ENCODE measurements at places on chromosomes 4 and X.

DNA sequence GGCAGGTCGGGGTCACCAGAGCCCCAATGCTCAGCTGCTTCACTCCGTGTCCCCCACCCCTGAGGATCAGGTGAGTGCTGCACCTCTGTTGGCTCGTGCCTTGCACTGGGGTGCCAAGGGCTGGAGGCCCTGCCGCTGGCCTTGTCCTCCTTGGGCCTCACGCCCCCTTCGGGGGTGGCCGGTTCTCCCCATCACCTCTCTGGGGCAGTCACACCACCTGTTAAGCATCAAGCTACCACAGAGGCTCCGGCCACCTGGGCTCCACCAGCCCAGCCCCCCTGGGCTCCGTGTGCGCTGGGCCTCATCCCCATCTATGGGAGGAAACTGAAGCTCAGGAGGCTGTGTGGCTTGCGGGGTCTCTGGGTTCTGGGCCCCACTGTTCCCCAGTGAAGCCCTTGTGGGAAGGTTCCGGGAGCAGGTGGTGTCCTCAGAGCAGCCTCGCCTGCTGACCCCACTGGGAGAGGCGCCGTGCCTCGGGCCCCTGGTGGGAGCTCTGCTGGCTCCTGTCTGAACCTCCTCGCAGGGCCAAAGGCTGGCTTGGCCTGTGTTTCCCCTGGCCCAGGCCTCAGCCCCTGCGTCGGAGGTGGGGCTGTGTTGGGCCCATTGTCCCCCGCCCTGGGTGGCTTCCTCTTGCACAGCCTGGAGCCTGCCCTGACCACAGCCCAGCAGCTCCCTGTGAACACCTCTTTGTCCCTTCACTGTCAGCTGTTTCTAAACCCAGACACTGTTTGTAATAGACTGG lies 30.8 kb downstream of the DOK7 start:
- DNase-seq: no peak

DNA sequence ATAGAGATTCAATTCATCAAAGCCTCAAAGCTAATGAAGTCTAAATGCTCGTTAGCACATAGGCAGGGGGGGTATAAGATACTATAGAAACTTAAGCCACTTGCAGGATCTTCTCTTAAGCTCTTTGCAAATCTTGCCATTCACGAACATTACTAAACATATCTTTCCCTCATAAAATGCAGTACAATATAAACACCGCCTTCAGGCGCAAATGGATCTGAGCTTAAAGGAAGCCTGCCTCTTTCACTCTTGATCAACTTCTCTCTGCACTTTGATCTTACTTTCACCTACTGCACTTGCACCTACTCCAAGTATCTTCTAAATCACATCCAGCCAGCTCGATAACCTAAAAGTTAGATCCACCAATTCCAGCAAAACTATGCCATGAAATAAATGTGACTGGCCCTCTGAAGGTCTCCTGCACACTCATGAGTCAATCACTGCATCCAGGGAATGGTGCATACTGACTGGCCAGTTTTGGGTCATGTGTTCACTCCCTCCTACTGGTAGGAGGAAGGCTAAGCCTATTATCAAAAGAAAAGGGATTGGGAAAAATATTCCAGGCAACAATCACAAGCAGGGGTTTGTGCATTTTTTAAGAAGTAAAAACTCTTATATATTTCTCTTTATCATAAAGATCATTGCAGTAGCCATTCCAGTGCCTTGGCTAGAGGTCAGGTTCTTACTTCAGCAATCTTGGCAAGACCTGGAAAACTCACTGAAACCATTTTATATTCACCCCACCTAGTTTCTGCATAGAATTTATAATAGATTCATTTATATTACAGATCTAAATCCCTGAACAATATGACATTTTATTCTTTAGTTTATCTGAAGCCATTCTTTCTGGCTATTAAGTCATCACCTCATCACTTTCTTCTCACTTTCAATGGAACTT lies 222.0 kb downstream of the PPP3CA start:
- DNase-seq: no peak

DNA sequence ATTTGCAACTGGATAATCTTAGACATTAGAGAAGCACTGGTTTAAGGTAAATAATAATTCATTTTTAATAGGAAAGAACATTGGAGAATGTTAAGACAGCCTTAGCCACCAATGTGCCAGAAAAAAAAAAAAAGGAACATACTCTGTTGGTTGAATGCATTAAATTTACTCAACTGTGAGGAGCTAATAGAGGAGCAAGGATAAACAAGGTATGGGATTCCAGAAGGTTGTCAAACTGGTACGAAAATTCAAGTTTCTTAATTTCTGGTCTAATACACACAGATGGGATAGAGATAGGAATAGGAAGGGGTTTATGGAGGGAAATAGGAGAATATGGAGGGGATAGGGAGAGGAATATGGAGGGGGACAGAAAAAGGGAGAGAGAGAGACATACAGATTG lies 1096.6 kb downstream of the ARAP2 start:
- DNase-seq: no peak

DNA sequence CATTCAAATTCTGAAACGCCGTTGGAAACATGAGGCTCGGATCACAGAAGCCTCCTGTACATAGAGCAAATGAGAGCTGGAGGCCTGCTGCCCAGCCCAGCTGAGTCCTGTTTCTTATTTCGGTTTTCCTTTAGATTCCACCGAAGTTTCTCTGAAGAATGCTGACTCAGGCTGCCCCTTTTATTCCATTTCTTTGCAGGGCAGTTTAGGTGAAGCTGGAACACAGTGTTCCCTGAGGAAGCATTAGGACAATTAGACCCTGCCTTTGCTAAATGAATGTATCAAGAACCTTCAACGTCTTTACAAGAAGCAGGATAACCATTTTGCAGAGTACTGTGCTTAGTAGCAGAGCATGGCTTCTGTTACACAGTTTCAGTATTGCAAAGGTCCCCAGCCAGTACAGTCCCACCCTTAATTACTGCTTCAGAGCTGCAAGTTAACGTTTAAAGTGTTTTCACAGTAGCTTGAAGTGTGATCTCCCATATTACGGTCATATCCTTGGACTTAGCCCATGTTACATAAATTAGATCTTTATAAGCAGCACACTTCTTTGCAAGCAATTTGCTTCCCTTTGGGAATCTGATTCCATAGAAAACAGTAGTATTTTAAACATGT lies 117.0 kb downstream of the TBL1X start:
- DNase-seq: peak; percentile 20

- DNase-seq: peak; percentile 43
Measured at GRCh38 chrX:13120017-13120416, 75.6 kb upstream of the FAM9C start.

DNA sequence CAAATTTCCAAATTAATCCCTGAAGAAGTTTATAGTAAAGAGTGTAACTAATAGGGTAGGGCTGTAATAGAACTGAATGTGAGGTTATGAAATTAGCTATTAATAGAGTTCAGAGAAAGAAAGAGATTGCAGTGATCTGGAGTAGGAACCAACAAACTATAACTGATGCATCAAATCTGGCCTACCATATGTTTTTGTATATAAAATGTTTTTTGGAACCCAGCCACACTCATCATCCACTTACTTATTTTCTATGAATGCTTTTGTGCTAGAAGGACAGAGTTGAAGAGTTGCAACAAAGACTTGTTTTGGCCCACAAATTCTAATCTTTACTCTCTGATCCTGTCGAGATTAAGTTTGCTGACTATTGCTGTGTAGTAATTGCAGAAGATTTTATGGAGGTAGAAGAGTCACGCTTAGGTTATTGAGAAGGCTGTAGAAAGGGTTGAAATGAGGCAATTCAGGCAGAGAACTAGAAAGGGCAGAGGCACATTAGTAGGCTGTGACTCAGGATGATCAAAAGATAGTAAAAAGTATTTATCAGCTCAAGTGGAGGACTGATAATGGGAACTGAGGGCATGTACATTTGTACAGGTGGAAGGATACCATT lies 298.7 kb upstream of the EMCN start:
- DNase-seq: no peak

DNA sequence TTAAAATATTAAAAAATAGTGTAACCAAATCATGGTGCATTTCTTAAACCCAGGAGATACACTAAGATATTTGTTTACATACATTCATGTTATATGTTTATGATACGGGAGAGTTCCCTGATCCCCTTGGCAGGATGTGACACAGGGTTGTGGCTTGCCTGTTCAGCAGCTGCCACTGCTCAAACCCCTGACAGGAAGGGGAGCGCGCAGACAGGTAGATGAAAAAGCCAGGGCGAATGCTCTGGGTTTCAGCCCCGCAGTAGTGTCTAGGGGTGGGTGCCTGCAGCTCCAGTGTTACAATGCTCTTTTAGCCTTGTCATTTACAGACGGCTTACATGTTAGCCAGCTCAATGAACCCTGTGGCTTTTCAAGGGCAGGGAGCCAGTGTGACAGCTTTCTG lies 1343.8 kb upstream of the IGFBP7 start:
- DNase-seq: no peak

DNA sequence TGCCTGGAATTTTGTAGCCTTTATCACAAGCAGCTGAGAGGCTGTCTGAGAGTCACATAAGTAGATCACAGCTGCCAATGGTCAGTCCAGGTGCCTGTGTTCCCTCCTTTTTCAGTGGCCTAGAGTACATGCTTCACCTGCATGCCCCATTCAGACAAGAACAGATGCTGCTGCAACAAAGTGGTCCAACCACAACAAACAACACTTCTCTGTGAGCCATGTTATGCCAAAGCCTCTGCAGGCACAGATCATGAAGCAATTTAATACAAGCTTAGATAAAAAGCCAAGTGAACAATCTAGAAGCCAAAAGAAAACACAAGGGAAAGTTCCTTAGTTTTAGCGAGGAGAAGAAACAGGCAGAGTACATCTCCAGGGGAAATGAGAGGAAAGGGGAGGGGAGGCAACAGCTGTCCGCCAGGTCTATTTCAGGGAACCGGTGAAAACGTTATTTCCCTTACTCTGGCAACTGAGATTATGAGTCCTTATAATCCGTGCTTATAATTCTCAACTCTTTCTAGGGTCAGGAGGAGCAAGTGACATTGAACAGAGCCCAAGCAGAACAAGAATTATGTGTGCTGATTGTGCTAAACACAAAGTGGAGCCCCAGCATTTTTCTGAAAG lies 92.6 kb downstream of the TSPAN5 start:
- DNase-seq: no peak

DNA sequence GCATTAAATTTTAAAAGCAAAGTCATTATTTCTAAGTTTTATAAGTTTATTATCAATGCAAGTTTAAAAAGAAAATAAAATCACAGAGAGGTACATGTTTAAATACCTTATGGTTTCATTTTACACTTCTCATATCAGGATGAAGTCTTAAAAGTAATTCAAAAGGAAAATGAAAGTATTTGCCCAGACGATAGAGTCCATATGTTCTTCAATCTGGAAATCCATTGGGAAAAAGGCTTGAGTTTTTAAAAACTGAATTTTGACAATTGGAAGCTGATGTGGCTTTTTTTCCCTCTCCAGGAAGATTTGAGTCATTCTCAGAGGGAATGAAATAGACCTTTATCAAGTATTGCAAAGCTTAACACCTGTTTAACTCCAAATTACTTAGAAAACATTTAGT lies 37.1 kb downstream of the MAB21L2 start:
- peak; percentile 12 for DNase-seq

- DNase-seq: no peak
Measured at GRCh38 chrX:20205927-20206708, 60.6 kb downstream of the RPS6KA3 start.

DNA sequence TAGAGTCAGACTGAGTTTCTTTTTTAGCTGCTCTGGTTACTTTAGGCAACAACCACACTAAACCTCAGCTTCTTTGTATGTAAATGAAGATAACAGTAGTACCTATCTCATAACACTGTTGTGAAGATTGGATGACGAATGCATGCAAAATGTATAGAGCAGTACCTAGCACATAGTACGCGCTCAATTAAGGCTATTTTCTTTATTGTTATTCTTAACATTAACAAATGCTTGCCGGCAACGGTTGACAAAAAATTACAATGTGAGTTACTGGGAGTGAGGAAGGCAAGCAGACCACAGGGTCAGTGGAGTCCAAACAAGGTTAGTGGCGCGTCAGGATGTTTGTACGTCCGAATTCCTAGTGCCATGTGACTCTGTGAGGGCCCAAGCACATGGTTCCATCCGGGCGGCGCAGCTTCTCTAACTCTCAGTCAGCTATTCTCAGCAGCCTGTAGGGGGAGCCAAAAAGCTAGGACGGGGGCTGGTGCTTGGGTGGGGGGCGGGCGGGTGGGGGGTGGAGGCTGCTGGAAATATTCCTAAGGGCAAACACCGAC lies 821 bp upstream of the NALF2 start:
- peak; percentile 6 for DNase-seq

DNA sequence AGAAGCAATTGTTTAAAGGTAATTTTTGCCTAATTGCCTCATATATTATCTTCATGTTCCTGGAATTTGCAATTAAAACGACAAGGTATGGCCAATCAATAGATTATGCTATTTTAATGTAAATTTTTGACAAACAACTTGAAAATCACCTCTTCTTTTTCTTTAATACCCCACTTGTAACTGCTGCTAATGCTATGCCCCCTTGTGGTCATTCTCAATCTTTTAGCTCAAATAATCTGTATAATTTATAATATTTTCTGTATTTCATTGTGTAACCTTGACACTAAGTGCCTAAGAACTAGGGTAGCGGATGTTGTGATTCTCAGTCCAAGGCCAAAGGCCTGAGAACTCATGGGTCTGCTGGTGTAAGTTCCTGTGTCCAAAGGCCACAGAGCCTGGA lies 831.7 kb upstream of the POU3F4 start:
- DNase-seq: peak; percentile 3

- no peak for DNase-seq
Measured at GRCh38 chrX:132810964-132811712, 147.3 kb downstream of the HS6ST2 start.

GRCh38 chr4:186260504-186261448 lies 5.2 kb upstream of the F11 start:
- DNase-seq: peak; percentile 2

- no peak for DNase-seq
Measured at GRCh38 chr4:177225605-177226004, 84.1 kb upstream of the NEIL3 start.

GRCh38 chr4:86220121-86220520 lies 139.7 kb downstream of the MAPK10 start:
- DNase-seq: peak; percentile 90

DNA sequence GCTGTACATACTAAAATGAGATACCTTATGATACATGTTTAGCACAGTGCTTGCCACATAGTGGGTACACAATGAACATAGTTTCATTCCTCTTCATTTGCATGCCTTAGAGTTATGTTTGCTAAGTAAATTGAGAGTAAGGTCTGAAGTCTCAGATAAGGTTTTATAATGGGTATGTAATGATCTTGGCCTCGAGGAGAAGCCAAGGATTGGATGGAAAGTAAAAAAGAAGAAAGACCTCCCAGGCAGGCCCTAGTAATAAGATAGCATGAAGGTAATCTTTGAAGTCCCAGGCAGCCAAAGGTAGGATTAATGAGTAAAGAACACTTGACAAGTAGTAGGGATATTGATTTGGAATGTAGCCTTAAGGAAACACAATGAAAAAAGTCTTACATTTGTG lies 55.8 kb upstream of the TSPAN7 start:
- DNase-seq: no peak

Data from fibroblast of mammary gland (primary cell).